Myometrial cell (primary cell): ENCODE measurements at places on chromosomes 11 and 22. TPM values are rescaled to one million over a fixed set of nuclear protein-coding genes. Genes with fewer than 3 reads are reported as not detected.

The PYGM gene
- total RNA-seq = 0.18 and 1.2 TPM in 2 replicates

The SEC14L3 gene
- total RNA-seq = not detected in 2 replicates

The HNRNPUL2 gene
- 6.6 and 6.9 TPM in 2 replicates for total RNA-seq

The TMEM132A gene
- total RNA-seq = 20.6 and 22.2 TPM in 2 replicates

The MISFA gene
- total RNA-seq = not detected in 2 replicates

The B4GALNT4 gene
- total RNA-seq = 1.2 and 2.0 TPM in 2 replicates

The CNGA4 gene
- not detected in 2 replicates for total RNA-seq

The KCNK7 gene
- not detected in 2 replicates for total RNA-seq

The TMEM86A gene
- total RNA-seq = 0.53 and 0.86 TPM in 2 replicates

The DERL3 gene
- 2.3 TPM in 1 of 2 replicates, not detected in the other for total RNA-seq

The VSIG10L2 gene
- total RNA-seq = not detected in 2 replicates

The PLAAT5 gene
- not detected in 2 replicates for total RNA-seq

The SHANK2 gene
- 0.58 and 1.1 TPM in 2 replicates for total RNA-seq

The AIFM3 gene
- total RNA-seq = 0.35 TPM in 1 of 2 replicates, not detected in the other

The CALCA gene
- total RNA-seq = not detected in 2 replicates

The TMEM126B gene
- 50.2 and 60.3 TPM in 2 replicates for total RNA-seq

The RNF215 gene
- 17.9 and 26.5 TPM in 2 replicates for total RNA-seq

The E2F8 gene
- 1.2 and 2.0 TPM in 2 replicates for total RNA-seq

The SLC16A8 gene
- total RNA-seq = 0.29 TPM in 1 of 2 replicates, not detected in the other

The OR8D1 gene
- total RNA-seq = not detected in 2 replicates

The BDNF gene
- total RNA-seq = 2.0 and 3.7 TPM in 2 replicates

The MLC1 gene
- 0.29 TPM in 1 of 2 replicates, not detected in the other for total RNA-seq

The TEX54 gene
- total RNA-seq = not detected in 2 replicates

The CLDN5 gene
- 6.4 and 11.2 TPM in 2 replicates for total RNA-seq

The LRRC32 gene
- 1.6 and 6.9 TPM in 2 replicates for total RNA-seq

The MMP12 gene
- total RNA-seq = not detected in 2 replicates

The OR2D2 gene
- not detected in 2 replicates for total RNA-seq

The TMPRSS5 gene
- total RNA-seq = 0.18 TPM in 1 of 2 replicates, not detected in the other

The CTSF gene
- 9.5 and 14.5 TPM in 2 replicates for total RNA-seq

The NUMA1 gene
- total RNA-seq = 124 TPM in 2 replicates

The PRR5L gene
- total RNA-seq = 3.5 and 9.6 TPM in 2 replicates

The NAALAD2 gene
- total RNA-seq = 0.18 and 0.58 TPM in 2 replicates

The SLC5A1 gene
- not detected in 2 replicates for total RNA-seq

The FIBIN gene
- total RNA-seq = 66.0 and 74.6 TPM in 2 replicates

The ACR gene
- total RNA-seq = not detected in 2 replicates

The BRMS1 gene
- total RNA-seq = 64.0 and 74.1 TPM in 2 replicates

The SAA1 gene
- not detected in 2 replicates for total RNA-seq

The CCDC116 gene
- total RNA-seq = not detected in 2 replicates

The P2RY2 gene
- not detected in 2 replicates for total RNA-seq

The BEST1 gene
- 2.3 and 2.6 TPM in 2 replicates for total RNA-seq

The OR51B5 gene
- not detected in 2 replicates for total RNA-seq

The POU2AF2 gene
- not detected in 2 replicates for total RNA-seq

The PIM3 gene
- 39.9 and 46.1 TPM in 2 replicates for total RNA-seq

The HPX gene
- not detected in 2 replicates for total RNA-seq
